ENCODE measurements at places on chromosomes 1 and 21.

DNA sequence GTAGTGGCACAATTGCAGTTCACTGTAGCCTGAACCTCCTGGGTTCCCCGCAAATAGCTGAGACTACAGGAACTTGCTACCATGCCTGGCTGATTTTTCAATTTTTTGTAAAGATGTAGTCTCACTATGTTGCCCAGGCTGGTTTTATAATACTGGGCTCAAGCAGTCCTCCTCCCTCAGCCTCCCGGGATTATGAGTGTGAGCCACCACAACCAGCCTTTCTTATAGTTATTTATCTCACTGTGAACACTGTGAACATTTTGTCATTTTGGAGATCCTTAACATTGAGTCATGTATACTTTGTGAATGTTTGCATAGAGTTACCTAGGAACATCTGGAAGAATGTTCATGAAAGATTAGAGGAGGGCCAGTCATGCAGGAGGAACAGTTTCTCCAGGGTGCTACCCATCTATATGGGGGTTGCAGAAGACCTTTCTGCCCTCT lies 127.1 kb upstream of the CACYBP start:
- DNase-seq = no peak

GRCh38 chr1:170634293-170634692 lies 29.6 kb upstream of the PRRX1 start:
- DNase-seq = no peak

GRCh38 chr1:233721004-233721595 lies 107.2 kb downstream of the KCNK1 start:
- DNase-seq = no peak

DNA sequence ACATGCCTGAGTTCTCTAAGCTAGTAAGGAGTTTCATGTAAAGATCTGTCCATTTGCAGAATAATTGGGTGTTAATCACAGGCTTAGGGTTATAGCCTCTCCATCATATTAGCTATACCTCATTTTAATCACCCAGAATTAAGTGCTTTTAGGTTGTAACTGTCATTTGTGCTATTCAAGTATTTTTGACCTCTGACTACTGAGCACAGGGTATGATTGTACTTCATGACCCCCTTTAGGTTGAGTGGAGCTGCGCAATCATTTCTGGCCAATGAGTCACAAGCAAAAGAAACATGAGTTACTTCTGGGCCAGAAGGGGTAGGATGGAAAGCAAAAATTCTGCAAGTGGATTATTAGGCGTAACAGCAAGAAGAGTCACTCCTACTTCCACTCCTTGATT lies 8.4 kb upstream of the SNX7 start:
- DNase-seq = no peak

- no peak for DNase-seq
Measured at GRCh38 chr1:109138358-109138757, 24.4 kb downstream of the ELAPOR1 start.

- no peak for DNase-seq
Measured at GRCh38 chr1:55131801-55132200, 83.4 kb downstream of the USP24 start.

DNA sequence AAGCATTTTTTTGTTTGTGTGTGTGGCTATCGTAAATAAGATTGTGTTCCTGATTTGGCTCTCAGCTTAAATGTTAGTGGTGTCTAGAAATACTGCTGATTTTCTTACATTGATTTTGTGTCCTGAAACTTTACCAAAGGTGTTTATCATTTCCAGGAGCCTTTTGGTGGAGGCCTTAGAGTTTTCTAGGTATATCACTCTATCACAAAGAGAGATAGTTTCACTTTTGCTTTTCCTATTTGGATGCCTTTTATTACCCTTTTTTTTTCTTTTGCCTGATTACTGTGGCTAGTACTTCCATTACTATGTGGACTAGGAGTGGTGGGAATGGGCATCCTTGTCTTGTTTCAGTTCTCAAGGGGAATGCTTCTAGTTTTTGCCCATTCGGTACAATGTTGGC lies 109.6 kb downstream of the S1PR1 start:
- DNase-seq = no peak

- no peak for DNase-seq
Measured at GRCh38 chr1:237012788-237013383, 8.6 kb upstream of the MT1HL1 start.

GRCh38 chr1:20302108-20302471 lies 11.4 kb downstream of the VWA5B1 start:
- no peak for DNase-seq

GRCh38 chr1:63746129-63746864 lies 27.5 kb upstream of the ROR1 start:
- peak; percentile 27 for DNase-seq

DNA sequence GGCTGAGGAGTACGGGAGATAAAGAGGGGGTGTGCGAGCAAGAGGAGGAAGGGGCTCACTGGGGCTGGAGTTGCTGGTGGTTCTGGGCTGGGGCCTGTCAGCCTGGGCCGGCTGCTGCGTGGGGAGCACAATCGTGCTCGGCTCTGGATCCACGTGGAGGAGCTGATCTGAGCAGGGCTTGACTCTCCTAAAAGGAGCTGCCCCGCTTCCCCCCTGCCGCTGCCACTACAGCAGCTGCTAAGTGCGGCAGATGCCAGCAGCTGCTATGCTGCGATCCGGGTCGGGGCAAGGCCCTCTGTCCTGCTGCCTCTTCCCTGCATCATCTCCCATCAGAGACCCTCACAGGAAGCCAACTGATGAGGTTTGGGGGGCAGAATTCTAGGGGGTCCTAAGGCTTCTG lies 165.9 kb downstream of the PCBP3 start:
- DNase-seq = no peak

DNA sequence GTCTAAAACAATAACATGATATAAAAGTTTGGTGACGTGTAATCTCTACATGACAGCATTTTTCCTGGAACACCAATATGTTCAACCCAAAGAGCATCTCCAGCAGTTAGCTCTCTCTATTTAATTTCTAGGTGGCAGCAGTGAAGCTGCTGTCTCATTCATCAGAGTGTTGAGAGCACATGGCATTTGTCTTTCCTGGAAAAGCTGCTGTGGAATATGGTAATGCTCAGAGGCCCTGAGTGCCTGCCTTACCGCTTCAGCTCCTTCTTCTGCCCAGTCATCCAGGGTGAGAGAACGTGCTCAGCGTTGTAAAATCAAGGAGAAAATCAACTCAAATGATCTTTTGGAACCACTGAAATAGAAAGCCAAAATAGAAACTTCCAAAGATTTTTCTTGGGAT lies 640.7 kb downstream of the ADGRL2 start:
- DNase-seq = no peak

DNA sequence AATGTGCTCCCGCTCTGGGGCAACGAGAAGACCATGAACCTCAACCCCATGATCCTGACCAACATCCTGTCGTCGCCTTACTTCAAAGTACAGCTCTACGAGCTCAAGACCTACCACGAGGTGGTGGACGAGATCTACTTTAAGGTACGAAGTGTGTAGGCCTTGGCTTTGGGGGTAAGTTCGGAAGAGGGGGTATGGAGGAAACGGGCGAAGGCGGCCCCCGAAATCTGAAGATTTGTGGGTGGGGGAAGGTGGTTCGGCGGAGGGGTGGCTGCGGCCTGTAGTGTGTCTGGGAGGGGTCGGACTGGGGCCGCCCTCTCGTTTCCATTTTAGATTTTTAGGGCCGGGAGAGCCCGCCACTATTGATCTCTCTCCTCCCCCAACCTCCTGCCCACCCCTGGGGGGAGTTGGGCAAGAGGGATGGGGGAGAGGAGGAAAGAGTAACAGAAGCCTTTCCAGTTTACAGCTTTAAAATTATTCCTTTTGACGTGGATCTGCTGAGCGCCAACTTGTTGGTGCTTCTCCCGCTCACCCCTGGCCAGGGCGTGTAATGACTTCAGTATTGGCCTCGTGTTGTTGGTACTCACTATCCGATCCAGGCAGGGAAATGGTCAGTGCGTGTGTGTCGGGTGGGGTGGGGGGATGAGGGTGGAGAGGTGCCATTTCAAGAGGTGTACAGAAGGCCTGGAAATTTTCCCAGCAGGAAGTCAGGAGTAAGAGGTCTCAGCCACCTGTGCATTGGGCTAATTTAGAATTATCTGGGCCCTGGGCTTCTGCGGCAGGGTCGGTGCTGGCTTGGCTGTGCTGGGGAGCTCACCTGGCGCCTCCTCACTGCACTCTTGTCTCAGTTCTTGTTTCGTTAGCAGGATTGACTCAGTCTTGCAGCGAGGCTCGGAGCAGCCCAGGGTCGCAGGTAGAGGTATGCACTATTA lies 880 bp downstream of the PRPF38B start:
- peak; percentile 44 for DNase-seq

DNA sequence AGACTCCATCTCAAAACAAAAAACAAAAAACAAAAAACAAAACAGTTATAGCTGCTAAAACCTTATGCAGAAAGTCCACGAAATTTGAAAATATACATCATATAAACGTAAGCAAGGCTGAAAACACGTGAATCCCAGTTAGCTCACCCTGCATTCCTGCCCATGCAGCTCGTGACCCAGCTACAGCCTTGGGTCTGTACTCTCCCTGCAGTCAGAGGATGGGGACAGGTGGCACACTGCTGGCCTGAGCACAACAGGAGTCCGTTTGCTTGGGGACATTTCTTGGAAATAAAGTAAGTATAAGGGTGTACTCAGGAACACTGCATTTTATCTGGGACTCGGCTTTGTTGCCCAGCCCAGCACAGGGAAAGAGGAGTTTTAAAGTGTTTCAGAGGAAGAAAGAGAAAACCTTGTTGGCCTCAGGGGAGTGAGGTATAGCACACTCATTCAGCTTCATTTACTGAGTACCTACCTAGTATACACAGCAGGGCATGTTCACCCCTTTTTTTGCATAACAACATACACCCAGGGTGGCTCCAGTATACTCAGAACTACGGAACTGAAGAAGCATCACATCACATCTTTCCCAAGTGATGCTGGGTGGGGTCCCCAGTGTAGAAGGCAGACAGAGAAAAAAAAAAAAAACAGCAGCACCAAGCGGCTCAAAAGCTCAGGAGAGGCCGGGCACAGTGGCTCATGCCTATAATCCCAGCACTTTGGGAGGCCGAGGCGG lies 44.1 kb downstream of the CAPZB start:
- DNase-seq = no peak

GRCh38 chr21:40595806-40596205 lies 251.2 kb downstream of the DSCAM start:
- no peak for DNase-seq

- DNase-seq = no peak
Measured at GRCh38 chr1:237671262-237671661, 219.5 kb downstream of the ZP4 start.

DNA sequence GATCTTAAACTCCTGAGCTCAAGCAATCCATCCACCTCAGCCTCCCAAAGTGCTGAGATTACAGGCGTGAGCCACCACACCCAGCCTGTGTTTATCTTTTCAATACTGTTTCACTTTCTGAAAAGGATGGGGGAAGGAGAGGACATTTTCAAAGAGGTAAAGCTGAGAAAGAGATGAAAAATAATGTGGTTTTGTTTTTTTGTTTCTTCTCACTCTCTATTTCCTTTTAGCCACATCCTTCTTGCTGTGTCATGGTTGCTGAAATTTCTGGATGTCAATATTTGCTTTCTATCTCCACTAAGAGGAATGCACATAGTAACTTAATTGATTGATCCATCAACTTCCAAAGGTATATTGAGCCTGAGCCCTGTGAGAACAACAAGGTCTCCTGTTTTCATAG lies 6.4 kb upstream of the C1orf21 start:
- no peak for DNase-seq

- DNase-seq = no peak
Measured at GRCh38 chr1:46643368-46643775, 24.8 kb downstream of the ATPAF1 start.

DNA sequence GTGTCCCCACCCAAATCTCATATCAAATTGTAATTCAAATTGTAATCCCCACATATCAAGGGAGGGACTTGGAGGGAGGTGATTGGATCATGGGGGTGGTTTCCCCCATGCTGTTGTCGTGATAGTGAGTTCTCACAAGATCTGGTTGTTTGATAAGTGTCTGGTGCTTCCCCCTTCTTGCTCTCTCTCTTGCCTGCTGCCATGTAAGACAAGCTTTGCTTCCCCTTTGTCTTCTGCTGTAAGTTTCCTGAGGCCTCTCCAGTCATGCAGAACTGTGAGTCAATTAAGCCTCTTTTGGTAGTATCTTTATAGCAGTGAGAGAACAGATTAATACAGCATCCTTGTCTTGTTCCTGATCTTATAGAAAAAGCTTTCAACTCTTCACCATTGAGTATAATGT lies 6.5 kb upstream of the LRRC39 start:
- no peak for DNase-seq

DNA sequence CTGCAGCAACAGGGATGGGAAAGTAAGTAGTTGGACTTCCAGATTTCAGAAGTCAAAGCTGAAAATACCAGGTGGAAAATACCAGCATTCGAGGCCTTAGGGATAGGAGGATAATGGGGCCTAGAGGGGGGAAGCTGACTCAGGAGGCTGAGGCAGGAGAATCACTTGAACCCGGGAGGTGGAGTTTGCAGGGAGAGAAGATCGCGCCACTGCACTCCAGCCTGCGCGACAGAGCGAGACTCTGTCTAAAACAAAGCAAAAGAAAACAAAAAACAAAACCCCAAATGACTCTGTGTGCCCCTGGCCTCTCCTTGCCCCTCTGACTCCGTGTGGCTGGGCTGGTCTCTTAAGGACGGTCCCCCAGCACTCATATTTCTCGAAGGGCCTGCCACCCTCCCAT lies 3.4 kb downstream of the SH2D2A start:
- no peak for DNase-seq

DNA sequence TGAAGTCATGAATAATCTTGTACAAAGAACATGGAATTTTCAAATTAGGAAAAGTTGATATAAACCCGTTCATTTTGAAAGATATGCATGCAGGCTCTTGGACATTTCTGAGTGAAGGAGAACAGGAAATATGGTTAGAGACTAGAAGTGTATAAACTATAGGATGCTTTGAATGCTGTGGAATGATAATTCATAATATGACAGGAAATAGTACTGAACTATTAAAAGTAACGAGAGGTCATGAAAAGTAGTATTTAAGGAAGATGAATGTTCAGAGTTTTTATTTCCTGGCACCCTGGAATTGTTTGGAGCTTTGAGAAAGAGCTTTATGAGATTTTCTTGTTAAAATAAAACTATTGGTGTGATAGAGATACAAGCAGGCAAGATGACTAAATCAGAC lies 18.7 kb upstream of the CRB1 start:
- no peak for DNase-seq

Data from stimulated activated CD4-positive, alpha-beta T cell treated with anti-CD3 and anti-CD28 coated beads, TNF-alpha, amount 100 ng/mL, for 48 hours (primary cell).